Activated CD8-positive, alpha-beta T cell treated with anti-CD3 and anti-CD28 coated beads for 36 hours (primary cell): ENCODE measurements at places on chromosomes 5 and 9. TPM values are rescaled to one million over a fixed set of nuclear protein-coding genes. Genes with fewer than 3 reads are reported as not detected.

Gene IL13
- 6.5 TPM for total RNA-seq

Gene ARID3C
- total RNA-seq, result 0.29 TPM

DNA sequence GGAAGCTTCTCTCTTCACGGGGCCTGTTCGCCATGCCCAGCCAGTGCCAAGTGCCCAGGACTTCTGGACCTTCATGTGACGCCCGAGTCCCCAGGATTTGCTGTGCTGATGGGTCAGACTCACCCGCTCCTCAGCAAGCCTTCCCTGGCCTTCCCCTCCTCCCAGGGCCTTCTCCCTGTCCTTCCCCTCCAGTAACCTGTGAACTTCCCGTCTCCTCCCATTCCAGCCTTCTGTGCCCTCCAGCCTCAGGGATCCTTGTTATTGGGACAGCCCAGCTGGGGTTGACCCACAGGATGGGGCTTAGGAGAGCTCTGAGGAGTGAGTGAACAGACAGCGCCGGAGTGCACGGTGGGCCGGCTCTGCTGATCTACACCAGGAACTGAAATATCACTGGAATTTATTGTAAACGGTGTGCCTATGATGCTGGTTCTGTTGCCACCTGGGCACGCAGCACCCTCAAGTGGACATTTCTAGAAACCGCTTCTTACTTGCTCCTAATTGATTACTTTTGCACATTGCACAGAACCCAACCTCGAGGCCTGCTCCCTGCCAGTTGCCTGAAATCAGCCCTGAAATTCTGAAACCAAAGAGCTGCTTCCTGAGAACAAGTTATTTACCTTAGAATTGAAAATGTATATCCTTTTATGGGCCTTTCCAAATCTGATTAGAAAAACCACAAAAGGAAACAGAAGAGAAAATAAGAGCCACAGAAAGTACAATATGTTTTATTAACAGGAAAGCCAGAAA, 1.5 kb downstream of the SPAAR start:
- peak; percentile 68 for DNase-seq

GRCh38 chr9:83247732-83248131, 184.8 kb upstream of the RASEF start:
- DNase-seq, result peak; percentile 11

GRCh38 chr9:71144495-71144894, 23.1 kb upstream of the TRPM3 start:
- no peak for DNase-seq

Gene MCIDAS
- total RNA-seq, result 0.18 TPM

Gene SLC25A2
- total RNA-seq, result 0.25 TPM

DNA sequence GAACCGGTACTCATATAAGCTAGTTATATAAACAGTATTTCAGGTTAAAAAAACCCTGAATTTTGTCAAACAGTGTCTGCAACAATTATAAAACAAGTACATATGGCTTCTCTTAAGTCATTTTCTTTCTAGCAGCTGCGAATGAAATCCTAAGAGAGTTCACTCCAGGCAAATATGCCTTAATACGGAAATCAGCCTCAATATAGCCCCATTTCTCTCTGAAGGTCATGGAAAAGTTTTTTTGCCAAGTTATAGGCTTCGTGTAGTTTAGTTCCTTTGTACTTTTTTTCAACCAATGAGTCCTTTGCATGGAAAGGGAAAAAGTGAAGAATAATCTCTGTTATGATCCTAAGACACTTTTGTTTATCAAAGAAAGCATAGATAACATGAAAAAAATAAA, 848.0 kb upstream of the ACO1 start:
- no peak for DNase-seq

Gene COL15A1
- 0.07 TPM for total RNA-seq

DNA sequence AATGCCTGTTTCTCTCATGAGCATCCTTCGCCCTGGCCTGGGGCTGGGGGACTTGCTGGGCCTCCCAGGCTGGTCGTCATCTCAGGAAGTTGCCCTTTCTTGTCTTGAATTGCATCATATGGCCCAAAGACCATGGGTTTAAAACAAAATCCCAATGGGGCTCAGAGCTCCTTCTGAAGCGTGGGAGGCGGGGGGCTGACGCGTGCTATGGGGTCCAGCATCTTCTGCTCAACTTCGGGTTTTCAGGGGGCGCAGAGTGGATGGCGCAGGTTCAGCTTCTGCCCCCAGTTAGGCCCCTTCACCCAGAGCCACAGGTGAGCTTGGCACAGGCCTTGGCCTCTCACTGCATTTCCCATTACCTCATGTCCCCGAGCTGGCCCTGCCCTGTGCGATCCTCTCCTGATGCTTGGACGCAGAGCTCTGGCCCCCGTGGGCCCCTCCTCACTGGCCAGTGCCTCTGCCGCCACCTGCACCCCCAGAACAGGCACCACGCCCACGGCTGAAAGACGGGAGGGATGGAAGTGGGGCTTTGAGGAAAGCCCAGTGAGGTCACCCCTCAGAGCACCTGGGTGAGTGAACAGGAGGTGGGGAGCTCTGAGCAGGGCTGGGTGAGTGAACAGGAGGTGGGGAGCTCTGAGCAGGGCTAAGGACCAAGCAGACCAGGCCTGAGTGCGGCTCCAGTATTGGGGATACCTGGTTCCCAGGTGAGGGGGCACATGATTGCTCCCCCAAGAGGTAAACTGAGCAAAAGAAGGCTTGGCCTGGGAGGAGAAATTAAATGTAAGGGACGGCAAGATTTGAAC, 56.0 kb downstream of the TRIP13 start:
- no peak for DNase-seq

Gene SGCD
- not detected for total RNA-seq

Gene PCDHGC5
- not detected for total RNA-seq

GRCh38 chr5:54024466-54024865, 285.9 kb downstream of the ARL15 start:
- DNase-seq, result no peak

Gene INSL4
- total RNA-seq, result not detected

DNA sequence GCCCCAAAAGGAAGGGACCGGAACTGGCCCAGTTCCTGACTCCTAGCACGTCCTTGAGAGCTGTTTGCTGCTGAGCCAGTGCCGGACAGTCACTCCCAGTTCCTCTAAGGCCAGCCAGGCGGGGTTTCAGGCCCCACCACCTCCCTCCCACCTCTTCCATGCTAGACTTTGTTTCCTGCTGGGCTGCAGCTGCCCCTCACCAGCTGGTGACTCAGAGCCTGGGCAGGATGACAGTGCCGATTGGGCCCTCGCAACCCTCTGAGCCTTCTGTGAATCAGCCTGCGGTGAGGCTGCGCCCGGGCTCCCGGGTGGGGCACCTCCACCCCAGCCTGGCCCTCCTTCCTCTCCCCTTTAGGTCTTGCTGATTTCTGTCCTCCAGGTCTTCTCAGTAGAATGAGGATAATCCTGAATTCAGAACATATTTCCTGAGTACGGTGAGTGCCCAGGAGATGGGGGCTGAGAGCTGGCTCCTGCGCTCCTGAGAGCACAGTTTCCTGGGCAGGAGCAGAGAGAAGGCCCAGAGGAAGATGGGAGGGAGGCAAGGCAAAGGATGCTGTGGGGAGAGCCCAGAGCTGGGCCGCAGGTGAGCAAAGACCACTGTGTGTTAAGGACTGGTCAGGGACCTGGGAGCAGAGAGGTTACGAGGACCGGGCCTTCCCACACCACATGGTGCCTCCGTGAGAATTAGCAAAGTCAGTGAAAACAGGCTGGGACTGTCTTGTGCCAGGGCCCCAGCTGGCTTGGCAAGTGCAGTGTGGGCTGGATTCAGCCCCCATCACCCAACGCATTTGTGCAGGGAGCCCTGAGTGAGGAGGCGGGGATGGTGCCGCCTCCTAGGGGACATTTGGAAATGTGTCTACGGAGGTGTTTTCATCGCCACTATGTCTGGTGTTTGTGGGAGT, 32.9 kb upstream of the STXBP1 start:
- DNase-seq, result peak; percentile 92

DNA sequence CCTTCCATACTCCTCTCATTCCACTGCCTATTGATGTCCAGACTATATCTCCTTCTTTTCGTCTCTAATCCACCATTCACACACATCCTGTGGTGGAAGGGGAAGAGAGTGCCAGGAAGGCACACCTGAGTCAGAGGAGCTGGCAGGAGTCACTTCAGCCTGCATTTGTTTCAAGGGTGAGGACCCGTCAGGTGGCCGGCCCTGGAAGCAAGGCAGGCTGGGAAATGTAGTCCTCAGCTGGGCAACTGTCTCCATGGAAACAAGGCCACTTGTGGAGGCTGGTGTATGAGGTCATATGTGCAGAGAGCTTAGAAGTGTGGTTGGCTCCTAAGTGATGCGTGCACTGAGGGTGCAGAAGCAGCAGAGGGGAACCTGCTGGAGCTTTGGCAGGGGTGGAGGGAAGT, 278.4 kb downstream of the NSG2 start:
- peak; percentile 16 for DNase-seq

Gene PCDHGA7
- not detected for total RNA-seq

GRCh38 chr5:111172504-111172903, 51.7 kb upstream of the CAMK4 start:
- peak; percentile 35 for DNase-seq

DNA sequence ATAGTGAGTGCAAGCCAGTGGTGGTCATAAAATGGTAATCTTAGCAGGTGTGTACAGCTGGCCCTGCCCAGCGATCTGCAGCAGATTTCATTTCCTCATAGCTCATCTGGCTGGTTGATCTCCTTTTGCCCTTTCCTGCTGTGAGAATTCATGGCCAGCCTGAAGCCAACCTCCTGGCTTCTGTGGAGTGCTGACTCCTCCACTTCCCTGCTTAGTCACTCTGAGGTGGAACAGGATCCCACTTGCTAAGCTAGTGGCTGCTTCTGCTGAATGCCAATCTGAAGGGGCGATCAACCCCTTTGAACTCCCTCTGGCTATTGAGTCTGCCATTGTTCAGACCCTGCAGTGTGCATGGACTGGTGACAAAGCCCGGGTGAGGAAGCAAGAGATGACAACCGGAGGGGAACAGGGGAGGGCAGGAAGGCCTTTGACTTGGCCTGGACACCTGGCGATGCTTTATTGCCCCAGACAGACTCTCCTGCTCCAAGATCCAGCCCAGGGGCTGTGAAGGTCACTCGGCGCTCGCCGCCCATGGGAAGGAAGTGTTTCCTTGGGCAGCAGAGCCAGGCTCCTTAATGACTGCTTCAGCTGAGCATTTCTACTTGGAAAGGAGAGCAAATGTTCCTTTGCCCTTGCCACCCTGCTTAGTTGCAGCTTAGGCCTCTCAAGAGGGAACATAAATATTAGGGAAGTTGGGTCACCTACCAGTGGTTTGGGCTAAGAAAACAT, 341.1 kb downstream of the ZSWIM6 start:
- no peak for DNase-seq

GRCh38 chr5:178462816-178463215, 127.4 kb downstream of the COL23A1 start:
- no peak for DNase-seq

Gene PCDHGB4
- total RNA-seq, result not detected

Gene S100Z
- total RNA-seq, result 0.81 TPM

Gene COL23A1
- total RNA-seq, result not detected
